Suppressor macrophage (primary cell): ENCODE measurements at places on chromosomes 1 and 21.

DNA sequence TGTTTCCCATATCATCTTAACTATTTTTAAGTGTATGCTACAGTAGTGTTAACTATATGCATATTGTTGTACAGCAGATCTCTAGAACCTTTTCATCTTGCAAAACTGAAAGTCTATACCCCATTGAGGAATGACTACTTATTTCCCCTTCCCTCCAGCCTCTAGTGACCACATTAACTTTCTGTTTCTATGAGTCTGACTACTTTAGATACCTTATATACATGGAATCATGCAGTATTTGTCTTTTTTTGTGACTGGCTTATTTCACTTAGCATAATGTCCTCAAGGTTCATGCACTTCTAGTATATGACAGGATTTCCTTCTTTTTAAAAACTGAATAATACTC, 96.5 kb upstream of the BTG3 start:
- no peak for DNase-seq

- DNase-seq, result peak; percentile 7
Measured at GRCh38 chr1:85148524-85149250, 52.1 kb downstream of the SYDE2 start.

DNA sequence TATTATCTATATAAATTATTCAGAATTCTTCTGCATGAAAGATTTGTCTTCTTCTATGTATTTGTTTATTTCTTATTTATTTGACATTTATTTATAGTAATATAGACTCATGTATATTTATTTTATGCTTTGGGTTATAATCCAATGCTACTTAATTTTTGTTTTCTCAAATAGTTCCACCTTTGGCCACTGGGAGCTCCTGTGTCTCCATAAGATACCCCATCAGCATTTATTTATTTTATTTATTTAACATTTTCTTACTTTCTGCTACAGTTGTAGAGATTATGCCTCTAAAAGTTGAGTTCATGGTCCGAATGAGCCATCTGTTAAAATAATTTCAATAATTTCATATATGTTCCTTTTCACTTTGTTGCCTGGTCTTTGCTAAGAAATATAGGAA, 289.4 kb downstream of the ADGRL2 start:
- DNase-seq, result peak; percentile 14

DNA sequence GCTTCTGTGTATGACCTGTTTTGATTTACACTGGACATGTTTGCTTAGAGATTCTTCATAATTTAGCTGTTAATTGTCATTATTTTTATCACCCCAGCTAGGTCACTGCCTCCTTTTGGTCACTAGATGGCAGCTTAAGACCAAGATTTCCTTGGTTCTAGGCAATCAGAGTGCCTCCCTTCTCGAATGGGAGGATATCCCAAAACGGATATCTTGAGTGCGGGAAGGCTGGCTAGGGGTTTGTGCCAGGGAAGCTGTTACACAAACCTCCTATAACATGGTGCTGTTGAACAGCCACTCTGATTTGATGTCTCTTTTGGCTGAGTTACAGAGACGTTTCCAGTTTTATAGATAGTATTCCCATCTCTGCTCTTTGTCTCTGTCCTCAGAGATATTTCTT, 283.5 kb downstream of the S1PR1 start:
- DNase-seq, result peak; percentile 53

GRCh38 chr1:81869307-81869706, 68.6 kb downstream of the ADGRL2 start:
- DNase-seq, result no peak

- no peak for DNase-seq
Measured at GRCh38 chr1:59394706-59395425, 98.0 kb downstream of the FGGY start.

GRCh38 chr1:13628711-13629110, 45.1 kb downstream of the PDPN start:
- DNase-seq, result no peak

- DNase-seq, result peak; percentile 62
Measured at GRCh38 chr1:205693421-205693991, 13.2 kb upstream of the SLC45A3 start.

- no peak for DNase-seq
Measured at GRCh38 chr1:165890684-165891083, 63.3 kb downstream of the UCK2 start.

DNA sequence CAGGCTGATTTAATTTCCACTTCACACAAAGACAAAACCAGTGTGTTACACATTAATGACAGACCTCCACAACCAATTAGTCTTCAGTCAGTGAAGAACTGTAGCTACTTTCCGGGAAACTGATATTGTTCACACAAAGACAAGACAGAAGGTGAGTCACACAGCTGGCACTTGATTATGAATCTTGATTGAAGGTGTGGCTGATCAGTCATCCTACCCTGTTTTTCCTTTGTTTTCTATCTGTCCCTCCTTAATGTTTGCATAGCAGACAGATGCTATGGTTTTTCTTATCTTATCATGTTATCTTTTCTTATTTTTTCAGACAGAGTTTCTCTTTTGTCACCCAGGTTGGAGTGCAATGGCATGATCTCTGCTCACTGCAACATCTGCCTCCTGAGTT, 185.1 kb upstream of the GREM2 start:
- DNase-seq, result no peak

DNA sequence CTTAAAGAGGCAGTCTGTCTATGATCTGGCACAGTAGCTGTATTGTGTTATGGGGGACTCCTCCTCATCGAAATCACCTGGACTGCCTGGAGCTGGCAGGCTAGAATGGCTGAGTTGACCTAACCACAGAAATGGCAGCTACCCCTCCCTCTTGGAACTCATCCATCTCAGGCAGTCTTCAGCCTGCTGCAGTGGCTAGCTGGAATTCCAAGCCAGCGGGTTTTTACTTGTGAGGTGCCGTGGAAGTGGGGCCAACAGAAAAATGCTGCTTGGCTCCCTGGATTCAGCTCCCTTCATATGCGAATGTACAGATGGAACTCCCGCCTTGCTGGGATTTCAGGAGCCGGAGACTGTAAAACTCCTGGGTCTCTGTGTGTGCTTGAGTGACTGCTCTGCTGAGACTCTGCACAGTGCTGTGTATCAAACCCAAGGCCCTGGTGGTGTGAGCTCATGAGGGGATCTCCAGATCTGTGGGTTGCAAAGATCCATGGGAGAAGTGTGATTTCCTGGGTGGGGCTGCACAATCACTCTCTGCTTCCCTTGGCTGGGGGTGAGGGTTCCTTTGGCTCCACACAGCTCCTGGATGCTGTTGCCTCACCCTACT, 316.9 kb downstream of the CTH start:
- no peak for DNase-seq

DNA sequence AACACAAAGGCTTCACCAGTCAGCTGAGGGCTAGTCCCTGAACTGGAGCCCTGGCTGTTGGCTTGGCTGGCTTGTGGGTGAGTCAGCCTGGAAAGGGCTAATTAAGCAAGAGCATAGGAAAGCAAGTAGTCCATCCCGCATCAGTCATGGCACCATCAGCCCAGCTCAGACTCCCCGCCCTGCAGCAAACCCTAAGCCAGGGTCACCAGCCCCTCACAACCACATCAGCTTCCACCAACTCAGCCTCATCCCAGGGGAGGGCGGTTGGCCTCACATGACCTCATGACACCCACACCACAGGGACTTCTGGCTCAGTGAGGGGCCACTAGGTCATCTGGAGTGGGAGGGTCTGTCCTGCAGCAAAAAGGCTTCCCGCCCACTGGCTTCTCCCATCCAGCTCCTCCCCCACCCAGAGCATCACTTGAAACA, 7.0 kb upstream of the SPATC1L start:
- peak; percentile 61 for DNase-seq

DNA sequence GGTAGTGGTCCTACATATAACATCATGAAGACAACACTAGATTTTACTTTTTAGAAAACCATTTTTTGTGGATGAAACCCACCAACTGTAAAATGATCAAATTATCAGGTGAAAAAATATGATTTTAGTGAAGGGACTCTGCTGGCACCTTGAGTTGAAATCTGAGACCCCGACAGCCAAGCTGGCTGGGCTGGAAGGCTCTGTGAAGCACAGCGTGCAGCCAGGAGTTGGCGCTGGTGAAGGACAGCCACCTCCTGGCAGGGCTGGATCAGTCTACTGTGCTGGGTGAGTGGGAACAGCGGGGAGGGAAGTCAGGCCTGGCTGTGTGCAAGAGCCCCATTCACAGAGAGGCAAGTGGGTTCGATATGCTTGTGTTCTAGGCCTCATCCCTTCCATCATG, 47.9 kb downstream of the DDAH1 start:
- no peak for DNase-seq

- DNase-seq, result no peak
Measured at GRCh38 chr1:199855580-199855979, 171.9 kb upstream of the NR5A2 start.

- no peak for DNase-seq
Measured at GRCh38 chr21:45471525-45472221, 66.7 kb downstream of the COL18A1 start.

GRCh38 chr1:63595435-63595834, 2.2 kb downstream of the PGM1 start:
- DNase-seq, result no peak

DNA sequence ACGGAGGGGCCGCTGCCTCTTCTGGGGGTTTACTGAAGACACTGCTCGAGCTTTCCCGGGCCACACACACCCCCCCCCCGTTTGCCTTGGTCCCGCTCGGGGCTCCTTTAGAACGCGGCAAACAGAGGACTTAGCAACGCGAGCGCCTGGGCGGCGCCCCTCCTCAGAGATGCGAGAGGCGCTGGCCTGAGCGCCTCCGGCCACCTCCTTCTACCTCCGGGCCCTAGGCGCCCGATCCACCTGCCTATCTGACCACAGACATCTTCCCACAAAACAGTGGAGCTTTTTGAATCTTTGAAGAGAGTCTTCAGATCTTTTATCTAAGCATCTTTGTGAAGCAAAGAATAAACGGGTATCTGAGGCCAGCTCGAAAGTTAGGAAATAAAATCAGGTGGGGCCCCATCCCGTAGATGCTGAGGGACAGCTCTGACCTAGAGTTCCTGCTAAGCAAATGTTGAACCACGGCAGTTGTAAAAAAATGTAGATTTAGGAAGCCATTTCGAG, 436 bp upstream of the TTLL7 start:
- DNase-seq, result peak; percentile 81

DNA sequence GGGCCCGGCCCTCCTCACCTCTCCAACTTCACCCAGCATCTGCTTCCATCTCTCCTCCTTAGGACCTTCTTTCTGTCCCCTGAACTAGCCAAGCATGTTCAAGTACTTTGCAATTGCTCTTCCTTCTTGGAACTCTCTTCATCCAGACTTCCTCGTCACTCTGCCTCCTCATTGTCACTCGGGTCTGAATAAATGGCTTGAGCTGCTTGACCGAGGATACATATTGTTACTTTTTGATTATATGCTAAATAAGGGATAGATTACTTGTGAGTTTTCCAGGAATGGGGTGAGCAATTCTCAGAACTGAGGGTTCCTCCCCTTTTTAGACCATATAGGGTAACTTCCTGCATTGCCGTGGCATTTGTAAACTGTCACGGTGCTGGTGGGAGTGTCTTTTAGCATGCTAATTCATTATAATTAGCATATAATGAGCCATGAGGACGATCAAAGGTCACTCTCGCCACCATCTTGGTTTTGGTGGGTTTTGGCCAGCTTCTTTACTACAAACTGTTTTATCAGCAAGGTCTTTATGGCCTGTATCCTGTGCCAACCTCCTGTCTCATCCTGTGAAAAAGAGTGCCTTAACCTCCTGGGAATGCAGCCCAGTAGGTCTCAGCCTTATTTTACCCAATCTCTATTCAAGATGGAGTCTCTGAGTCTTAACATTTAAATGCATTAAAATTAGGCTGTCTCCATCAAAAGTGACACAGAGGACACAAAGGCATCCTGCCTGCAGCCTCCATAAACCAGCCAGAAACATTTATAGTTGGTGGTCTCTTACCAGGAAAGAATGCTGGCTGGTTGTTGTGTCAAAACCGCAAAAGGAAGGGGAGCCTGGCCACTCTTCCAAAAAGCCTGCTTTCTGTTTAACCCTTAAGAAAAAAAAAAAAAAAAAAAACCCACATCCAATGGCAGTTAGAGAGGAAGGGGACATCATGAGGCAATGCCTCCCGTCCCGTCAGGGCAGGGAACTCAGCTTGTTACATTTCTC, 179.3 kb downstream of the KAZN start:
- DNase-seq, result no peak

DNA sequence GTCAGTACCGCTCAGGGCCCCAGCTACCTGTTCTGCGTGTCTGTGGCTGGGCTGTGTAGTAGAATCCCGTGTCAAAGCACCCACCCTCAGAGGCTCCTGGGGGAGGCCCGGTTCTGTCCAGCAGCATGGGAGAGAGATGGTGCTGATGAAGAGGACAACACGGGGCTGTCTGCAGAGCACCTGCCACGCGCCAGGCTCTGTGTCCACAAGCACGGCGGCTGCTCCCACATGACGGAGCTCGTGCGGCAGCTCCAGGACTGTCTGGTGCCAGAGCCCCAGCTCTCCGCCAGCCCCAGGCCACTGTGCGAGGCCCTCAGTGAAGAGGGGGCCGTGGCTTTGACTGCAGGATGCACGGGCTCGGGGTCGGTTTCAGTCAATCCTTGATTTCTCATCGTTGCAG, 42.0 kb upstream of the TSPEAR start:
- no peak for DNase-seq

DNA sequence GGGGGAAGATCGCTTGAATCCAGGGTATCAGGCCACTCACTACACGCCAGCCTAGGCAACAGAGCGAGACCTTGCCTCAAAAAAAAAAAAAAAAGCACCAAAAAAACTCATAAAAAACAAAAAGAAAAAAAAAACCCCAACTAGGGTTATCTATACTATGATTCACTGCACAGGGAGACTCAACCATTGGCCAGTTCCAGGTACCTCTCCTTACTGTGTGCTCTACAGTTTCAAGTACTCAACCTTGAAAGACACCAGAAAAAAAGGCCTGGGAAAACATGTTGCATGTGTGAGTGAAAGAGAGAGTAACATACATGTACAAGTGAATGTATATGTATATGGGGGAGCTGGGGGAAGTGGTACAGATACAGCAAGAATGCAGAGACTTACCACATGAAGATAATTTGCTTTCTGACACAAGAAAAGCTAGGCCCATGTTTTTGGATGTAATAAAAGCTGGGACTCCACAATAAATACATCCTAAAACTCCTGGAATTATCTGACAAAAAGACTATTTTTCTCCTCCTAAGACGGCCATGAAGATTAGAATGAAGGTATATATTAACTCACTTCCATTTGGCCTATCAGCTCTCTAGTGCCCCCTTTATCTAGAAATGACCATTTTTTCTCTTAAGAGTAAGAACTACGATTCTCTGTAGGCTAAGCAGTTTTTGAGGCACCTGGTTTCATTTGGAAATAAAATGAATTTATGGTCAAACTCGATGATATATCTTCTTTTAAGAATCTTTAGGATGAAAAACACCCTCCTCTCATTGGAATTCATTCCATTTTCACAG, 52.2 kb downstream of the SLC27A3 start:
- no peak for DNase-seq

DNA sequence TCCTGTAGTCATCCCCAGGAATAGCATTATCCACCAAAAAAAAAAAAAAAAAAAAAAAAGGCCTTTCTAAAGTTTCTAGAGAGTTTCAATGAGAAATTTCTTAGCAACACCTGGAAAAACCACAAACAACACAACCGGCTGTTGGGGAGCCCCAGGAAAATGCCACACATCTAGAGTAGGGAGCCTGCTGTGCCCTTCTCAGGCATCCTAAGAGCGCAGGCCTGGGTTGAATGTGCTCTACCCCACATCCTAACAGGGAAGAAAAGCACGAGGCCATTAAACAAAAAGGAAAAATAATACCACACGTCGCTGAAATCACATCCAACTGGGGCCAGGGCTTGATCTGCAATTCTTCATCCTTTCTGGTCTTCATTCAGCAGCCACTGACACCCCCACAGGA, 367.5 kb downstream of the TGFB2 start:
- no peak for DNase-seq
